Hepatocyte (in vitro differentiated cells): ENCODE measurements at places on chromosomes 13 and 19. TPM values are rescaled to one million over a fixed set of nuclear protein-coding genes. Genes with fewer than 3 reads are reported as not detected.

FAM124A gene
- polyA plus RNA-seq = 1.7 TPM in 1 of 2 replicates, not detected in the other

GRCh38 chr19:13076320-13076719, 26.3 kb downstream of the LYL1 start:
- no peak for DNase-seq

DNA sequence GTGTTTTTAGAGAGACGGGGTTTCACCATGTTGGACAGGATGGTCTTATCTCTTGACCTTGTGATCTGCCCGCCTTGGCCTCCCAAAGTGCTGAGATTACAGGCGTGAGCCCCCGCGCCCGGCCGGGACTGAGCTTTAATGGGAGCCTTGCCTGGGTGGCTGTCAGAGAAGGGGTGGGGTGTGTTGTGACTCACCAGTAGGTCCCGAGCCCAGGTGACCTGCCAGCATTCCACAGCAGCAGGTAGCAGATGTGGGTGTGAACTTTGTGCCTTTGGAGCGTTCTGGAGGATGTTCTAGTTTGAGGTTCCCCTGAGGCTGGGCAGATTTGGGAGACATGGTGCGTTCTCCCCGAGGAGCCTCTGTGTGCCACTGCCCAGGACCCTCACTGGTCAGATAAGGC, 7.1 kb upstream of the EPN1 start:
- peak; percentile 81 for DNase-seq

DNA sequence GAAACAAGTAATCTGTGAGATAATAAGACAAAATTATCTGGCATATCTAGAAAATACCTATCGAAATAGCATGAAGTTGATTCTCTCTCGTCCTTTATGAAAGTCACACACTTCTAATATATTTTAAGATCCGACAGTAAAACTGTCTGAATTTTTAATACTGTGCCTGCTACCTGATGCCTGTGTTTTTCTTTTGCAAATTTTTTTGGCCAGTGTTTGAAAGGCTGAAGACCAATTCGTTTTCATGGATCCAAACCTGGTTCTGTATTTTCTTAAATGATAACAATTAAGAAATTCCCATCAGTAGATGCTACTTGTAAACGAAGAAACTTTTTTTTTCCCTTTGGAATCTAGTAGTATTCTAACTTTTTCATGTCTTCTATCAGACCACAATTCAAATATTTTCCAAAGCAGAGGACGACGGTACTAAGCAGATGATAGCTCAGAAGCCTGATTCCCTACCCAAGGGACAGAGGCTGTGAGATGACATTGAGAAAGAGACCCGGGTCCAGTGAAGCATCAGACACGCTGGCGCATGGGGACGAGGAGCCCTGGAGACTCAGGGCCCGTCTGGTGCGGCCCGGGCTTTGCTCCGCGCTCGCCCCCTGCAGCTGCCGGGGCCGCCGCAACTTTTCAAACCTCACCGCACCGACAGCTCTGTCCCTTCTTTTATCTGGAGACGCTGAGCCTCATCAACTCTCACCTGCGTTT, 49.5 kb upstream of the PABPC3 start:
- peak; percentile 16 for DNase-seq

GRCh38 chr13:39970177-39970846, 314.9 kb downstream of the COG6 start:
- no peak for DNase-seq

- DNase-seq = no peak
These were observed 22.4 kb upstream of the SEMA6B start for GRCh38 chr19:4581666-4582553.

TTYH1 gene
- 11.0 and 19.3 TPM in 2 replicates for polyA plus RNA-seq
